NCI-H1436 (cell line): ENCODE measurements at places on chromosomes 4 and X.

- DNase-seq, result no peak
Measured at GRCh38 chr4:173434231-173434630, 35.3 kb upstream of the SCRG1 start.

- DNase-seq, result no peak
Measured at GRCh38 chrX:36908801-36909675, 99.1 kb upstream of the FAM47C start.

- no peak for DNase-seq
Measured at GRCh38 chr4:48167538-48168263, 33.7 kb upstream of the TXK start.

DNA sequence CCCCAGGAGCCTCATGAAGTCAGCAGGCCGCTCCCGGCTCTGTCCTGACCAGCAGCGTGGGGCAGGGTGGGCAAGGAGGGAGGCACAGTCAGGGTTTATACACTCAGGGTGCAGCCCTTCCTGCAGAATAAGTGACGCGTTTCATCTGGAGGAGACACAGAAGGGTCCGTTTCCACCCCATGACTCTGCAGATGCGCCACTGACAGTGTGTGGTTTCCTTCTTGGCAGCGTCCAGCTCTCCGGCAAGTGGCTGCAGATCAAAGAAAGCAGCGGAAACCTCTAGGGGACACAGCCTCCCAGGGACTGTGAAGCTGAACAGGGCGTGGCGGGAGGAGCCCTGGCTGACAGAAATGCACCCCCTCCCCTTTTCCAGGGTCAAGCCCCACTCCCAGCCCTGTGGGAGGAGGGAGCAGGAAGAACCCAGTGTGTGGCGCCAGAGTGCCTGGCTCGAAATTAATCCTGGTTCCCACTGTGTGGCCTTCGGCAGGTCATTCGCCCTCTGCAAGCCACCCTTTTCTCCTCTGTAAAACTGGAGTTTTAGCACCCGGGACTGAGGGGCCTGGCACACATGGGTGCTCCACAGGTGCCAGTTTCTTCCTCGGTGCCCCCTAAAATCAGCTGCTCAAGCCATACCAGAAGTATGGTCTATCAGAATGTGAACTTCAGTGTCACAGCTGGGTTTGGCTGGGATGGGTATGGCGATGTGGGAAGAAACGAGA is 17.3 kb upstream of the TBC1D14 start:
- DNase-seq, result no peak

- DNase-seq, result no peak
Measured at GRCh38 chr4:184293552-184293951, 75.9 kb upstream of the ENPP6 start.

GRCh38 chr4:151786158-151786495 is 25.3 kb upstream of the GATB start:
- no peak for DNase-seq

DNA sequence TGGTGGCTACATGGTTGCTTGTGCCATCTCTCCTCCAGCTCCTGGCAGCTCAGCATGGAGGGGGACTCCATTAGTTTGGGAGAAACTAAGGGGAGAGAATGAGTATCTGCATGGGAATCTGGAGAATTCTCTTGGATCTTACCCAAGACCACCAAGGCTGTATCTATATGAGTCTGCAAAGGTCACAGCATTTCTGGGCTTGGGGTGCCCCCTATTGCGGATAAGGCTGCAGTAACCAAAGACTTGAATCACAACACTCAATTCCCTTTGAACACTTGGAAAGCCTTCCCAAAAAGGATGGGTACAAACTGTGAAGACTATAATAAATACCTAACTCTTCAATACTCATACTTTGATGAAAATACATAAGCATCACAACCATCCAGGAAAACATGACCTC is 623.5 kb upstream of the NR3C2 start:
- no peak for DNase-seq

GRCh38 chr4:165754664-165755063 is 118.4 kb upstream of the TLL1 start:
- DNase-seq, result no peak

GRCh38 chr4:153521999-153522801 is 56.0 kb downstream of the TMEM131L start:
- no peak for DNase-seq

- no peak for DNase-seq
Measured at GRCh38 chr4:38762560-38762959, 20.2 kb downstream of the TLR10 start.

- DNase-seq, result no peak
Measured at GRCh38 chrX:70044541-70045245, 5.0 kb downstream of the AWAT2 start.

DNA sequence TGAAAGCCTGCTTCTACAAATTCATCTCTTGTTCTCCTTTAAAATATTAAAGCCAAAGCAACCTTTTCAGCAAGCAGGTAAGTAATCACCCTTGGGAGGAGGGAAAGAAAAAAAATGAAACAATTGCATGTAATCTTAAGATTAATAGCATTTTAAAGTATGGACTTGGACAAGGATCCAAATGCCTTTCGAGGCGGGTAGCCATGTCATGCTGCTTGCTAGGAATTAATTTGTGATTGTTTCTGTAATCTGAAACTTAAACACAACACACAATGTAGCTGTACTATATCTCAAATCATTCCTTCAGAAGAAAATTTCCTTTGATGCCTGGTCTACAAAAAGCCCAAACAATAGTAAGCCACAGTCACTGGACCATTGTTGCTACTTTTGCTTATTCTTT is 112.4 kb upstream of the CBR4 start:
- no peak for DNase-seq

DNA sequence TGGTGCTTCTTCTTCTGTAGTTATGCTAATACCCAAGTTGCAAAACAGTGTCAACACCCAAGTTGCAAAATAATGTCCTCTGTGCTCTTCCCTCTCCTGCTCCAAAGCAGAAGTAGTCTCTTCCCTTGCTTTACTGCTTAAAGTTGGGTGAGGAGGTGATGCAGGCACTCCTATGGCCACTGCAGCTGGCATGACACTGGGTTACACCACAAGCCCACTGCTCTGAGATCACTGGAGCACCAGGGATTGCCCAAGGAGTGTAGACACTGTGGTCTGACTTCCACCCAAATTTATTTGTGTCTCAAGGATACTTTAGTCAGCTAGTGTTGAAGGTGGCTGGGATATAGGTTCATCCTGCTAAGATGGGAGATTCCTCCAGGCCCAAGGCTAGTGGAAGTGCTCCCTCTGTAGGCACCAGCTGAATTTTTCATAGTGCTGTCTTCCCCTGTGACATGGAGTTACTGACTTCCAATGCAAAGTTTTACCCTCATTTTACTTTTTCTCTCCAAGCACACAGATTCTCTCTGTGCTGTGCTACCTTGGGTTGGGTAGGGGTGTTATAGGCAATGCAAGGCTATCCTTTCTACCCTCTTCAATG is 196.2 kb upstream of the TENT5D start:
- no peak for DNase-seq

DNA sequence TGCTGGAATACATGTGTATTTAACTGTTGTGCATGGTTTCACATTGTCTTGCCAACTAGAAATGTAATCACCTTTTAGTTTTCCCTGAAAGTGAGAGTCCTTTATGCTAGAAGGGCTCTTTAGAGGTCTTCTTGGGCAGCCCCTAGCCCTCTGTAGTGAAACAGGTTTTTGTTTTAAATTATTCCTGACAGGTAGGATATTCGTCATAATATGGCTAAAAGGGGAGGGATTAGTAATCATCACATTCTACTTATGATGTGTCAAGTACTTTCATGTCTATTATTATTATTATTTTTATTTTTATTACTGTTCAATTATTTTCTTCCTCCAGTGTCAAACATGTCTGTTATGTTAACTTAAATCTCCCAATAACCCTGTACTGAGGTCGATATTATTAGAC is 35.5 kb downstream of the MSN start:
- DNase-seq, result no peak

DNA sequence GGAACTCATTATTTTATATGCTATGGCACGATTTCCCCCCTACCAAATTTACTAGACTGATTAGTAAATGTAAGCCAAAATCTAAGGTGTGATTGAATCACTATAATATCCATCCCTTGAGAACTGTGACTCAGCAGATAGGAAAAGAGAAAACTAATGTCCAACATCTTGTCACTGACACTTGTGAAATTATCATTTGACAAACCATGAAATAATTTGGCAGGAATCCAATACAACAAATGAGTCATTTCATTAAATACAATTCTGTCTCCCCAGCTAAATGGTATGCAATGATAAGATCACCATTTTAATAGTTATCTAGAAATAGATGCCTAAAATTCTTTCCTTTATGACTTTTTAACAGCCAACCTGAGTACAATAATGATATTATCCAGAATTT is 462.3 kb downstream of the DMD start:
- DNase-seq, result no peak

DNA sequence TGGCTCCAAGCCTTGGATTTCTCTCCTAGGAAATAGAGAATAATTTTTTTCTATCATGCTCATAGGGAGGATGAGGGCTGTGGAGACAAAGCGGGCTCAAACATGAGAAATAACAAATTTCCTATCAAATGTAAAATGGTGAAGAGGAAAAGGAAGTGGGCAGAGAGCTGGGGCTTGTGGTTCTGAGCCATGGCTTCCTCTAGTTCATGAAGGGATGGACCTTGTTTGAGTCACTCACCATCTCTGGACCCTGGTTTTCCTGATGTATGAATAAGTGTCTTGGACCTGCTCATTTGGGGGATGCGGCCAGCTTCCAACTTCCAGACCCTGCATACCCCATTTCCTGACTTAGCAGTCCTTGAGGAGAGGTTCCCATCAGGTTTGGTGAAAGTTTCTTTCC is 63.0 kb downstream of the MSX1 start:
- DNase-seq, result no peak

GRCh38 chr4:4323705-4324534 is 33.9 kb downstream of the ZBTB49 start:
- no peak for DNase-seq

- DNase-seq, result peak; percentile 50
Measured at GRCh38 chr4:120749445-120750151, 172.9 kb downstream of the PRDM5 start.

GRCh38 chr4:88130544-88131305 is 27.7 kb downstream of the ABCG2 start:
- DNase-seq, result no peak

DNA sequence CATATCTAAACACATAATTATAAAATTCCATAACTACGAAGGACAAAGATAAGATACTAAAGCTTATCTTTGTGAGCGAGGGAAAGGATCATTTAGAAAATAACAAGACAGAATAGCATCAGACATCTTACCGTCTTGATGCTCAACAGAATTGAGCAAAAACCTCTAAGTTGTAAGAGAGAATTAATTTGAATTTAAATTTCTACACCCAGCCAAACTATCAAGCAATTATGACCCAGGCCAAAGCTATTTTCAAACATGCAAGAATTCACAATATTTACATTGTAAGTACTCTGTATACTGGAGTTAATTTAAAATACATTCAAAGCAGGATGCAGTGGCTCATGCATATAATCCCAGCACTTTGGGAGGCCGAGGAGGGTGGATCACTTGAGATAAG is 16.5 kb downstream of the CLOCK start:
- DNase-seq, result no peak

DNA sequence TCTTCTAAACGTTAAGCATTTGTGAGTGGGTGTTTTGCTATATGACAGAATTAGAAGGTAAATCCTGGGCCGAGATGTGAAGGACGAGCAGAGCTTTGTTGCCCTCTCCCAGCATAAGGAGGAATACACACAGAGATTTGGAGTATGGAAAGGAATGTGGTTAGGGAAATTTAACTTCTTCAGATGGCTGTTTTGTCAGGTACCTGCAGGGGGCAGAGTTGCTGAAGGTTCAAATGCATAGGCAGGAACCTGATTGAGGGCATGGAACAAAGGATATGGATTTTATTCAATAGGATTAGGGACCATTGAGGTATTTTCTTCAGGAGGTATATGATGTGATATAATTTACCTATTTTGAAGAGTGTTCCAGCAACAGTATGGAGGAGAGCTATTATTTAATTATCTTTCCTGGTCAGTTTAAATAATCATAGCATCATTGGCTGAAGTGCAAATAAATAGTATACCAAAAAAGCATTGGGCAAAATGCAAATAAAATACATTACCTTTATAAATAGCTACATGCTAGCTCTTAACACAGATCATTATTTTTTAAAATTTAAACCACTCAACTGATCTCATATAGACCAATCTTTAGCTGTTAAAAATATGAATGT is 143.6 kb downstream of the SLIT2 start:
- no peak for DNase-seq

DNA sequence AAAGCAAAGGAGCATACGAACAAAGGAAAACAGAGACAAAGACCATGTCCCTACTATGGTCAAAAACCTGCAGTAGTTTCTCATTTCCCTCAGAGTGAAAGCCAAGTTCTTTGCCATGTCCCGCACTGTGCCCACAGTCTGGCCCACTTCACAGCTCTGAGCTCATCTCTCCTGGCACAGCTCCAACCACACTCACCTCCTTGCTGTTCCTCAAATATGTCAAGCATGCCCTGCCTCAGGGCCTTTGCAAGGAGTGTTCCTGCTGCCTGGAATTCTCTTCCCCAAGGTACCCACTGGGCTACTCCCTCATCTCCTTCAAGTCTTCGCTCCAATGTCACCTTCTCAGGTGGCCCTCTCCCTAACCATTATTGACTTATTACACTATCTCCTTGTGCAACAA is 72.1 kb downstream of the COX18 start:
- no peak for DNase-seq

GRCh38 chrX:37320541-37321203 is 28.5 kb upstream of the PRRG1 start:
- DNase-seq, result no peak

DNA sequence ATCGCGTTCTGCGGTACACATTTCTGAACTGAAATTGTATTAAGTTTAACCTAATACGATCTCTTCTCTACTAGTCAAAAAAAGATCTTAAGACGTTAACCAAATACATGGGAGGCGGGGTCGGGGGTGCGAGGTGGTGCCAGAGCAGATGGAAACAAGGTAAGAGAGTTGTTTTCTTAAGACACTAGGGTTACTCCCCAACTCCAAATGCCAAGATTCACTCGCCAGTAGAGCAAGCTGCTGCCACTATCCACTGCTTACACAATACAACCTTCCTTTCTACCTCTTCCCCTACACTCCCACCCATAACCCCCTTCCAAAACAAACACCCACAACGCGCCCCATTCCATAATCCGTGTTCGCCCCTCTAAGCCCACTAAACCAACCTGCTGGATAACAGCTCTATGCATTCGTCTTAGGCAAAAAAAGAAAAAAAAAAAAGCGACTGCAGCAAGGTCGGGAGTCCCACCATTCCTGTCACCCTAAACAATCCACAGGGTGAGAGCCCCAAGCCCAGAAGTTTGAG is 1.3 kb downstream of the LCORL start:
- DNase-seq, result no peak

DNA sequence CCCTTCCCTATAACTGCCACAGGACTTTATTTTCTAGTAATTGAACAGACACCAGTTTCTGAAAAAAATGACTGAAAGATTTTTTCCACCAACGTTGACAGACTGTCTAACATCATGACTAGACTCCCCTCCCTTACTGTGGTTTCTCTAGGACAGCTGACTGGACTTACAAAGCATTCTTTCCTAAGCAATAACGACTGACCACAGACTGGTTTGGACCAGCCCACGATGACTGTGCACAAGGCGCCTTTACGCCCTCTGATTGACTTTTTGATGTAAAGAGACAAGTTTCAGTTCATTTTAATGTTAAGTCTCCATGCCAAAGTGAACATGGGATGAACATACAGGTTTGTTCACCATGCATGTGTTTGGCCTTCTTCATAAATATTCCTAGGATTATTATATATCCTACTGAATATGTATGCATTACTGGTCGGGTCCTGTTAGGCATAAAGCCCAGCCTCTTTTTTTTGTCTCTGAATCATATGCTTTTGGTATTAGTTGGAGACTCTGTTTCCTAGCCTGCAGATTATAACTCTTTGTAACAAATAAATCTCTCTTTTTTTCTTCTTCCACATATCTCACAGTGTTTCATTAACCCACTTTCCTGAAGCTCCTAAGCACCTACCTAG is 50.5 kb upstream of the UGT2B4 start:
- DNase-seq, result no peak
